GM12892 (cell line): ENCODE measurements at places on chromosomes 5 and 9.

- no peak for DNase-seq
Measured at GRCh38 chr9:69471433-69471832, 146.4 kb downstream of the ENTREP1 start.

DNA sequence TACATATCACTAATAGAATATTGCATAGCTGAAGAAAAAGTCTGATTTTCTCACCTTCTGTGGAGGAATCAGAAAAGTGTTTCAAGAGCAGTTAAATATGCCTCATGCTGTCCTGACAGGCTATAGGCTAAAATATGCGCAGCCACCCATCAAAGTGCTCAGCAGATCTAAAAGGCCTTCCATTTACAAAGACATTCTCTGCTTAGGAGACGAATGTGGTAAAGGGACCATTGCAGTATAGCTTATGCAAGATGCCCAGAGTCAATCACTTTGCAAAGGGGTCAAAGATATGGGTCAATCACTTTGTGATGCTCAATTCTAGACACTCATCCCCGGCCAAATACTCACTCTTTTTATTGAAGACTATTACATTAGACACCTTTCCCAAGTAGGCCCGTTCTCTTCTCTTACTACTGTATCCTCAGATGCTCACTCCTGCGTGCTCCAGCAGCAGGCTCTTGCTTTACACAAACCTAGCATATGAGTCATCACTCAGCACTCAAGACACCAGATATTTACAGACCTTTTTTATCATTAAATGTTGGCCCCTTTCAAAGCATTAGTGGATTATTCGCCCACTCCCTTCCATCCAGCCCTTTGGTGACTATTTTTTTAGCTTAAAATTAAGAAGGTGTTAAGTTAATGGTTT lies 568.2 kb upstream of the CDH18 start:
- no peak for DNase-seq

GRCh38 chr5:19987612-19988361 lies at the start of gene CDH18:
Gene CDH18, minus strand, starts transcription at chr5:19988200. Its CDS starts 149,214 bp downstream, at chr5:19838986.
- DNase-seq: no peak

GRCh38 chr5:128684961-128685360 lies 146.9 kb upstream of the FBN2 start:
- DNase-seq: no peak

- no peak for DNase-seq
Measured at GRCh38 chr9:99046068-99046467, 58.8 kb upstream of the TGFBR1 start.

- no peak for DNase-seq
Measured at GRCh38 chr5:81779916-81780266, 29.0 kb upstream of the SSBP2 start.

GRCh38 chr9:76510041-76510440 lies 51.1 kb downstream of the GCNT1 start:
- DNase-seq: no peak

DNA sequence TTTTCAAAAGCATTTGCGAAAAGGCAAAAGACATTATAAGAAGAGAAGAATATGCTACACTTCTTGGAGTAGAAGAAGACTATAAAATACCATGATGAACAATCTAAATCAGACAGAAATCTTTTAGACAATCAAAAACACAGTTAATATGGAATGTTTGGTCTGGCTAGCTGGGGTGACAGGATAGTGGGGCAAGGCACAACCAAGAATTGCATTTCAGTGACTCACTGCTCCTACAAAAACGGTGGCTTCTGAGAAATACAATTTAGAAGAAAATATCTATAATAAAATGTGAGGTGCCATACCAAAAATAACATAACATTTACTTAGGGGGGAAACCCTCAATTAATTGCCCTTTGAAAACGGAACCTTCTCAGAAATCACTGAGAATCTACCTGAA lies 363.4 kb downstream of the NPR3 start:
- no peak for DNase-seq

- no peak for DNase-seq
Measured at GRCh38 chr5:164672931-164673694, 1167.7 kb downstream of the MAT2B start.
